Fibroblast of skin of back (primary cell): ENCODE measurements at places on chromosomes 1 and 21.

- DNase-seq = no peak
Measured at GRCh38 chr1:42924851-42925760, 33.6 kb downstream of the SLC2A1 start.

DNA sequence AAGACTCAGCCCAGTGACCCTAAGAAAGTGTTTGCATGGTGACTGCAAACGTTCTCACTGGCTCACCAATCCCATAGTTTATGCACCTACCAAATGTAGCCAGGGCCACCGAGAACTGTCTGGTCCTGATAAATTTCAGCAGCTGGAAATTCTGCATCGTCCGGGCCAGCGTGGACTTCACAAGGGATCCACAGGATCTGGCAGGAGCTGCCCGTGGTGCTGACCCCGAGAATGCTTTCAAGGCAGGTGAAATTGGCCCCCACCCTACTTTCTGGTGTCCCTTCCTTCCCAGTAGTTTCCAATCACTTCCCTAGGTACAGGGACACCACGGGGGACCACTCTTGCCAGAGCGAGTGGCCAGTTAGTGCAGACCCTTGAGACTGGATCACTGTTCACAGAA is 26.2 kb downstream of the UBASH3A start:
- DNase-seq = no peak

- peak; percentile 16 for DNase-seq
Measured at GRCh38 chr1:192610112-192610889, 25.6 kb upstream of the RGS13 start.

DNA sequence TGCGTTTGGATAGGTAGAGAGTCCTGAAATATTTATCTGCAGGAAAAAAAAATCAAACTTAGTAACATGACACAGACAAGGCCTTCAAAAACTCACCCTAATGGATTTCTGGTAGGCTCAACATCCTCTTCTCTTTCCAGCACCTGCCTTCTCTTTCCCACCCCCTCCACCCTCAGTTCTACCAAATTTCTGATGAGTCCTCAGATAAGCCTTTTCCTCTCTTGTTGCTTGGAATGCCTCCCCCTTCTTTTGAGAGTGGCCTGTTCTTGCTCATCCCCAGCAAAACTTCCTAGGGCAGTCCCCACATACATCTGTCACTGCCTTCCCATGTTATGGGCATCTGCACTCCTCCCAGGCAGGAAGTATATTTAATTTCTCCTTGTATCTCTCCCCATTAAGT is 7.6 kb upstream of the LBR start:
- no peak for DNase-seq

DNA sequence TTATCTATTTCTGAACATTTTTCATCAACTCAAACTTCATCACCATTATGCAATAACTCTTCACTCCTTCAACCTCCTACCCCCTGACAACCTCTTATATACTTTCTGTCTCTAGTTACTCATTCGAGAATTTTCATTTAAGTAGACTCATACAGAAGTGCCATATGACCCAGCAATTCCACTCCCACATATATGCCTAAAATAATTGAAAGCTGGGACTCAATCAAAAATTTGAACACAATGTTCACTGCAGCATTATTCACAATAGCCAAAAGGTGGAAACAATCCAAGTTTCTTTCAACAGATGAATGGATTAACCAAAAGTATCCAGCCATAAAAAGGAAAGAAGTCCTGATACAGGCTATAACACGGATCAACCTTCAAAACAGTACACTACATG is 24.1 kb downstream of the COL11A1 start:
- peak; percentile 9 for DNase-seq

DNA sequence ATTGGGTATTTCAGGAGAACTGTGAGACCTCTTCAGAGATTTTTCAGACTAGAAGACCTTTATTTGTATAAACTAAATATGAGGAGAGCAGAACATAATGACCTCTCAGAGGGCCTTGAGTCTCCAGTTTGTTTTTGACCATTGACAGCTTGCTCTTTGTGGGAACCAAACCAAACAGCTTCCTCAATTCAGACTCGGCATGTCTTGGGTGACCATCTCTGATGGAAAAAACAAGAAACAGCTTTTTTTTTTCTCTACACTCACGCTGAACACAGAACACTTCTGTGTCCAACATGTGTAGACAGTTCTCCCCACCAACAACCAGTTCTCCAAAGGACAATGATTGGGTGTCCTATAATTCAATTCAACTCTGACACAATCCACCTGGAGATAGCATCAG is 11.5 kb downstream of the ATP1A4 start:
- no peak for DNase-seq

DNA sequence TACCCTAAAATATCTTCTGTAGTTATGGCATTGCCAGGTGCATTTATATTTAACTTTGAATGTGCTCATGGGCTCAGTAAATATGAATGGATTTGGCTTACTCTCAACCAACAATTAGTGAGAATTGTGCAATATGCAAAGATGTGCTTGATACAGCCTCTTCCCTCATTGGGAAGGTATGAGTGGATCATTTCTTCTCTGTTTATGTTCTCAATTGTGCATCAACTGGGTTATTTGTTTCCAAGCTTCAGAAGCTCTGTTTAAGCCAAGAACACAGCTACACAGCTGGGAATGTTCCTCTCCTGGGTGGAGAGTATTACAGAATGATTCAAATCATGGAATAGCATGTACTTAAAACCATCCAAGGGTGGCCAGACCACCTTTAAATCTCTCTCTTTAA is 17.6 kb upstream of the MAP1LC3C start:
- DNase-seq = no peak

DNA sequence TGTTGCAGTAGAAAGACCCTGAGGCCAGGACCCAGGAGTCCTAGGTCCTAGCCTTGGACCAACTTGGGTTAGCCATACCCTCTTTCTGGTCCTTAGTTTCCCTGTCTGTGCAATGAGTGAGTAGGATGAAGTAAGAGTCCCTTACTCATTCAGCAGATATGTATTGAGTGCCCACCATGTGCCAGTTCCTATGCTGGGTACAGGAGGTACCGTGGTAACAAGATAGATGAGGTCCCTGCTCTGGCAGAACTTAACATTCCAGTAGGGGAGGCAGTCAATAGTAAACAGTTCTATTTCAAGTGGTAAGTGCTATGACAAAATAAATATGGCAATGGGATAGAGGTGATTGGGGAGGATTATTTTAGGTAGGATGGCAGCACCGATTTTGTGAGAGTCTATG is 18.3 kb upstream of the PARS2 start:
- no peak for DNase-seq

- DNase-seq = peak; percentile 20
Measured at GRCh38 chr1:111833334-111833733, 77.6 kb downstream of the DDX20 start.
